ENCODE measurements at places on chromosomes 13 and 19.

DNA sequence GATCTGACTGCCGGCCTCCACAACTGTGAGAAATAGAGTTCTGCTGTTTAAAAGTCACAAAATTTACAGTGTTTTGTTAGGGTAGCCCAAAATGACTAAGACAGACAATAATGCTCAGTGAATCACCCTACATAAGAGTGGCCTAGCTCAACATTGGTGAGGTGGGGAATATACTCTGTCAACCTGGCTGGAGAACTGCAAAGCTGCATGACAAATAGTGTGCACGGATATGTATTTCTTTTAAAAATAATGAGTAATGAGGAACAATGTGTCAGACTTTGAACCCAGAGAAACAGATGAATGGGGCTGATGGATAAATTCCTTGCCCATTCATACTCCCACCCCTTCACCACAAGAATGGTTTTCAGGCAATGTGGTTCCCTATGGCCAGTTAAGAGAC lies 372.4 kb downstream of the SUCLA2 start:
- DNase-seq, result no peak

GRCh38 chr13:36126491-36126890 lies 4.7 kb downstream of the DCLK1 start:
- DNase-seq, result no peak

DNA sequence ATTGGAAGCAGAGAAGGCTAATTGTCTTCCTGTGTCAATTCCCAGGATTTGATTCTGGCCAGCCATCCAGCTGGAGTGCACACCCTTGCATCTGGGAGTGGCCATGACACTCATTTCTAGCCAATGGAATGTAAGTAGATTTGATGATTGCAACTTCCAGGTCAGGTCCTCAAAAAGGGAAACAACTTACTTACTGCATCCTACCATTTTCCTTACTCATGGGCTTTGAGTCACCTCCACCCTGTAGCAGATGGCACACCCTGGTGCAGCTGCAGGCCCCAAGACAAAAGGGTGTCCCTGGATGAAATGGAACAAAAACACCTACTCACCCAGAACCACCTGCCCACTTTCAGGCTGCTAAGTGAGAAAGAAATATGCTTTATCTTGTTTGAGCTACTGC lies 27.3 kb upstream of the MPHOSPH8 start:
- DNase-seq, result no peak

DNA sequence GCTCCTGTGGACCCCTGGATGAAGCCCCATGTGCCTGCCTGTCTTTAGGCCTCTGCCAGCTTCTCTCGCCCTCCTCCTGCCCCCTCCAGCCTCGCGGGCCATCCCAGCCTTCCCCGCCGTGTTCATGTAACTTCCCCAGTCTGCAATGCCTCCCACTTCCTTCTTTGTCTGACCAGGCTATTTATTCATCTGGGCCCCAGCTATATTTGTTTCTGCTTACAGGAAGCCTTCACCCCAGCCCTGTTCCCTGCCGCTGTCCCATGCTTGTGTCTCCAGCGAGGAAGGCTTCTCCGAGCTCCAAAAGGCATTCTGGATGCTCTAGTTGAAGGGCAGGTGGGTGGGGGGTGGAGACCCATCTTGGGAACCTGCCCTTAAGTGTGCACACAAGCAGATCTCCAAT lies 7.9 kb upstream of the C3 start:
- DNase-seq, result no peak

GRCh38 chr13:45048890-45049407 lies 59.6 kb downstream of the GPALPP1 start:
- DNase-seq, result no peak

DNA sequence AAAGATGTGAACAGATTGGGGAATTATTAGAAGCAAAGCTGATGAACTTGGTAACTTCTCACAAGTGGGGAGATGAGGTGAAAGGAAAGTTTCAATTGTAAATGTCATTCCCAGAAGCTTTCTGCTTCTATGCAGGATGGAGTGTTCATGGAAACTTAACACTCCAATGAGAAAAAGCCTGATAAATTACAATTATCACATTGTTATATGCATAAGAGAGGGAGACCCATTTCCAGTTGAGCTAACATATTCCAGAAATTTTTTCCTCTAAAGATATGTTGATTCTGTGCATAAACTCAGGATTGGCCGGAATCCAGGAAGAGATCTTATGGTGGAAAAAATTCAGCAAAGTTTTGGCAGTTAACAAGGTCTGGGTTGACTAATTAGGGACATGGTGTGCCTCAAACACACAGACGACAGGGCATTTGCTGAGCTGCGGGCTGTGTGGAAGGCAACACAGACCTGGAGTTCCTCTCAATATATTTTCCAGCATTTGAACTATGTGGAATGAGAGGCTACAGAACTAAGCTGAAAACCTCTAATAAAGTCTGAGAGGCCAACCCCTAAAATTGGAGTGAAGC lies 64.9 kb upstream of the FGF14 start:
- no peak for DNase-seq
